ENCODE measurements at places on chromosomes 6 and 20.

DNA sequence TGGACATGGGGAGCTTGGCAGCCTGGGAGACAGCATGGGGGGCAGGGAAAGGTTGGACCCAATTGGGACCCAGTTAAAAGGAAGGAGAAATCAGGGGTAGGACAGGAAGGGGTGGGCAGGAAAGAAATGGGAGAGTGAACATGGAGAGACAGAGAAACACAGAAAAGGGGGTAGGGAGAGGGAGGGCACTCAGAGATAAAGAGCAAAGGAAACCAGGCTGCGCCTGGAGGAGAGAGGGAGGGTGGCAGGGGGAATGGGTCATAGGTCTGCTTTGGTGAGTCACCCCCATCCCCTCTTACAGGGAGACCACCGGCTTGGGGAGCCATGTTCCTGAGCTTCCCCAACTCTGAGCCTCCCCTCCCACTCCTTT is 46.7 kb downstream of the RAB44 start:
- DNase-seq = no peak
- no peaks in the 10 kb centered on the region for H3K27me3 ChIP-seq
- H3K4me1 ChIP-seq = peaks cover 58% of the 10 kb centered on the region
- peak overlapping the region; percentile 80 for H3K27ac ChIP-seq

GRCh38 chr6:124573953-124574352 is 388.3 kb upstream of the RNF217 start:
- H3K4me1 ChIP-seq = no peaks in the 10 kb centered on the region
- no peak overlapping the region for H3K4me3 ChIP-seq
- no peaks in the 10 kb centered on the region for H3K36me3 ChIP-seq
- DNase-seq = no peak
- H3K27me3 ChIP-seq = no peaks in the 10 kb centered on the region
- no peak overlapping the region for H3K27ac ChIP-seq

DNA sequence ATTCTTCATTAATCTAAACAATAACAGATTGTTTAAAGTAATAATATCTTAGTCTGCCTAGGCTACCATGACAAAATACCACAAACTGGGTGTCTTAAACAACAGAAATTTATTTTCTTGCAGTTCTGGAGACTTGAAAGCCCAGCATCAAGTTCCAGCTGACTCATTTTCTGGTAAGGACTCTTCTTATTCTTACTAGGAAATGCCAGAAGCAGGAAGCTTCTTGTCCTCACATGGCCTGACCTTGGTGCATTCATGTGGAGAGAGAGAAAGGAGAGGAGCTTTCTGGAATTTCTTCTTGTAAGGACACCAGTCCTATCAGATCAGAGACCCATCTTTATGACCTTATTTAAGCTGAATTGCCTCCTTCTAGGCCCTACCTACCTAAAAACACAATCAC is 110.5 kb downstream of the ANKRD60 start:
- H3K4me1 ChIP-seq = no peaks in the 10 kb centered on the region
- peaks cover 5% of the 10 kb centered on the region for H3K36me3 ChIP-seq
- peaks cover 53% of the 10 kb centered on the region for H3K27me3 ChIP-seq
- no peak overlapping the region for H3K4me3 ChIP-seq
- H3K27ac ChIP-seq = no peak overlapping the region
- DNase-seq = no peak

DNA sequence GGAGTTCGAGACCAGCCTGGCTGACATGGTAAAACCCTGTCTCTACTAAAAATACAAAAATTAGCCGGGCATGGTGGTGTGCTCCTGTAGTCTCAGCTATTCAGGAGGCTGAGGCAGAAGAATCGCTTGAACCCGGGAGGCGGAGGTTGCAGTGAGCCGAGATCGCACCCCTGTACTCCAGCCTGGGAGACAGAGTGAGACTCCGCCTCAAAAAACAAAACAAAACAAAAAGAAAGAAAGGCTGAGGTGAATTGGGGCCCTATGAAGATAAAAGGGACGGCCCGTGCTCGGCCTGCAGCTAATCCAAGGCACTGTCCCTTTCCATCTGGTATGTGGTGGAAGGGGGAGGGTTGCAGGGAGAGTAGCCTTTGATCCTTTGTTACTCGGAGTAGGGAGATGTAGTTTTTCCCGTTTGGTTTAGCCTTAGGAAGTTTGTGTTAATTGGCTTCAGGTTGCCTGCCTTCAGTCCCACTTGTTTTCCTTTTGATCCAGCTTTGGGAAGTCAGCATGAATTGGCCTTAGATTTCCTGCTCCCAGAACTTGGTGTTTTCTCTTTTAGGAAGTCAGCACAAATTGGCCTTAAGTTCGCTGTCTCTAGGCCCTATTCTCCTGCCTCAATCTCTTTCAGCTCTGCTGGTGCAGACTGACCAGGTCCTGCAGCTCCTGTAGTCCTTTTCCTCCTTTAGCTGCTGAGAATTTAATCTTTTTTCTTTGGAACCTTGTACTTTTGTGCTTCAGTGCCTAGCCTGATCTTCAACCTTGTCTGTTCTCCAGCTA is 36.1 kb upstream of the PAQR8 start:
- peaks cover 5% of the 10 kb centered on the region for H3K4me1 ChIP-seq
- H3K27ac ChIP-seq = no peak overlapping the region
- H3K27me3 ChIP-seq = no peaks in the 10 kb centered on the region
- no peak for DNase-seq
- no peaks in the 10 kb centered on the region for H3K36me3 ChIP-seq

DNA sequence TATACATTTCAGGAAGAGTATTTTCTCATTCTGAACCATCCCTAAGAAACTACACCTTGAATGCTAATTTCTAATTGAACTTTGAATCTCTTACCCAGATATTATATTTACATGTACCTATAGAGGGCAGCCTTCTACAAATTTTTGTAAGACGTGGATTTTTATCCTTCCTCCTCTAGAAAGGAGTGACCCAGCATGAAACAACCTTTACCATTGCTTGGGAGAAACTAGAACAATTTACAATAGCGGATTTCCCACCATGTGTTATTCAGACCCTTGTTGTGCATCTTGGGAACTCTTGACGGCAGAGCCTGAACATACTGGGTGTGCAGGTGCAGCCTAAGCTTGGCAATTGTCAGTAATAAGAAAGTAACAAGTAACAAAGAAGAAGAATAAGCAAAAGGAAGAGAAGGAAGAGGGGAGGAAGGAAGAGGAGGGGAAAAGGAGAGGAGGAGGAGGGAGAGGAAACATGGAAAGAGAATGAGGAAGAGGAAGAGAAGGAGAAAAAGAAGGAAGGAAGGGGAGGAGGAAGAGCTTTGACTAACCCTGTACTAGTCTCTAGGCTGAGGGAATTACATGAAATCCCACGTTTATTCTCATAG is 10.8 kb upstream of the TAAR1 start:
- no peak overlapping the region for H3K27ac ChIP-seq
- peaks cover 8% of the 10 kb centered on the region for H3K4me1 ChIP-seq
- no peaks in the 10 kb centered on the region for H3K27me3 ChIP-seq
- no peaks in the 10 kb centered on the region for H3K36me3 ChIP-seq

DNA sequence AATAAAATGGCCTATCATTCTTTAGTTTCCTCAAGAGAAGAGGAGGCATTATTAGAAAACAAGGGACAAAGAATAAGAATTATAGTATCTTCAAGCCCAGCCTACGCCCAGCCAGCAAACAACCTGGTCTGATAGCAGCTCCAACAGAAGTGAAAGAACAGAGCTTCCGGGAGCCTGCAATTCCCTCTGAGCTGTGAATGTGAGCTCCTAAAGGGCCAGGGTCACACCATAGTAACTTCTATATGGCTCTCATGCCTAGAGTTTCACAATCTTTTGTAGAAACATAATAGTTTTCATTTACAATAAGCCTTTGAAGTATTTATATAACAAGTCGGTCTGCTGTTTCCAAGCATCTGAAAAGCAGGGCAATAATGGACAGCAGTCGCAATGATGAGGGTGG is 116.5 kb downstream of the SMLR1 start:
- no peaks in the 10 kb centered on the region for H3K27me3 ChIP-seq
- H3K27ac ChIP-seq = no peak overlapping the region
- peaks cover 27% of the 10 kb centered on the region for H3K4me1 ChIP-seq
- H3K4me3 ChIP-seq = no peak overlapping the region
- DNase-seq = no peak

- peaks cover 42% of the 10 kb centered on the region for H3K27me3 ChIP-seq
- no peak overlapping the region for H3K27ac ChIP-seq
- peaks cover 6% of the 10 kb centered on the region for H3K4me1 ChIP-seq
- DNase-seq = no peak
- no peak overlapping the region for H3K4me3 ChIP-seq
Measured at GRCh38 chr6:113377362-113377942, 479.7 kb upstream of the MARCKS start.

DNA sequence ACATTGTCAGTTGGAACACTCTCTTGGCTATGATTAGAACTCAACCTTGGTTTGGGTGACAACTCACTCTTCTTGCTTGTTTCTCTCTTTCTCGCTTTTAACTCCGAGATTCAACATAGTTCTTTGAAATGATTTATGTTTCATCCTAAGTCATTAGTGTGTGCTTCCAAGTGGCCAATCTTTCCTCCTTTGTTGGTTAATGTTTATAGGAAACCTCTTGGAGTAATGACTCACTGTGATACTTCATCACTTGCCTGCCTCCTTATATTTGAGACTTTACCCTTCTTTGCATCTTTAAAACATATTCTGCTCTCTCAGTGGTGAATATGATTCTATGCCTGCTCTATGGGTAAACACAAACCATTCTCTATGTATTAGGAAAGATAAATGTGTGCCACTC is 279.7 kb upstream of the FLRT3 start:
- no peaks in the 10 kb centered on the region for H3K27me3 ChIP-seq
- H3K36me3 ChIP-seq = no peaks in the 10 kb centered on the region
- H3K27ac ChIP-seq = no peak overlapping the region
- no peaks in the 10 kb centered on the region for H3K4me1 ChIP-seq
- H3K4me3 ChIP-seq = no peak overlapping the region
